Fibroblast of gingiva (primary cell): ENCODE measurements at places on chromosomes 4 and X.

DNA sequence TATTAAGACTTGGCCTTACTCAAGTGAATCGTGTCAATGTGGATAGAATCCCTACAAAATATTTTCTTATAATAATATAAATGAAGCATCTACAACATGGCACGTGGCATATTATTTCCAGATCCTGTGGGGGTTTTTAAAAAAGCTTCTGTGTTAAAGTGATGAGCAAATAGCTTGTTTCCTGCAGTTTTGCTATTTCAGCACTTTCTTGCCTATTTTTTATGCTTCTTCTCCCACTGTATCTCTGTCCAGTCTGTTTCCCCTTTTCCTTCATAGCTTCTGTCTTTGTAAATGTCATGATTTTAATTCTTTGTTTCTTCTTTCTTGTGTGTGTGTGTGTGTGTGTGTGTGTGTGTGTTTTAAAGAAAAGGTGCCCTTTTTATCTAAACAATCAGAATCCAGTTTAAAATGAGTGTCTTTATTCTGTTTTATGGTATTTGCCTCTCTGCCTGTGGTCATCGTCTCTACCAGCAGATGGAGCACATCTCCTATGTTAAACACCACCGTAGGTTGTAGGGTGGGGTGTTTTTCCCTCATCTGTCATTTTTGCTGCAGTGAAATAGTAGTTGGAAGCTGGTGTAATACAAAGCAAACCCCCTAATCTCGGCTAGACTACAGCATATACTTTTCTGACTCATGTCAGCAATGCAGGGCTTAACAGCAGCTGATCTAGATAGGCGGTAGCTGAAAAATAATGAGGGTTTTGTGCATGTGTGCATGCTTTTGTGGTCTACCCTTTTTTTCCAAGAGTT, 33.1 kb downstream of the FTHL17 start:
- peak; percentile 1 for DNase-seq

GRCh38 chrX:41240509-41240908, 93.5 kb upstream of the DDX3X start:
- no peak for DNase-seq

DNA sequence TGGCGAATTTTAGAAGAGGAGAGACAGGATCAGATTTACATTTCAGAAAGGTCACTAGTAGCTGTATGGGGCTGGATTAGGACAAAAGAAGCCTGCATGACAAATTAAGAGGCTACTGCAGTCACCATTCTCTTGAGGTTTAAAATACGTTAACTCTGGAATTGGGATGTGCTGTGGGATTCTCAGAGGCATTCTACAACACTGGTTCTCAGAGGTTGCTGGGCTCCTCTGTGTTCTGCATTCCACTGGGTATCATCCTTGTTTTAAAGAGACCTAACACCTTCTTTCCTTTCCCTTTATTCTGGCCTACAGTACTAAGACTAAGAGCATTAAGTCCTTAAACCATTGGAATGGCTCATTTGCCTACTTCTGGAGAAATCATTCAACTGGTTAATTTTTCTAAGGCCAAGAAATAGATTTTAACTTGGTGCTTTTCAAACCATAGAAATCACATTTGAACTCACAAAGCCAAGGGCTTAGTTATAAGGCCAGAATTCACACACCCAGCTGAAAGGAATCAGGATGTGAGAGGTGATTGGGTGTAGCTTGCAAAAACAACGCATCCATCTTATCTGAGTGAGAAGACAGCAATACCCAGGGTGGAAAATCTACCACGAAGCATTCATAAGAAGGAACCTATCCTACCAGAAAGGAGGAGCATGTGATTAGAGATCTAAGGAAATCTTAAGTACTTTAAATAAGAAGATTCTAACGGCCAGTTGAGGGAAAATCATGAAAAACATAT, 116.6 kb downstream of the SHISA3 start:
- no peak for DNase-seq

GRCh38 chrX:15769300-15769954, 20.9 kb upstream of the ZRSR2 start:
- DNase-seq: peak; percentile 22

DNA sequence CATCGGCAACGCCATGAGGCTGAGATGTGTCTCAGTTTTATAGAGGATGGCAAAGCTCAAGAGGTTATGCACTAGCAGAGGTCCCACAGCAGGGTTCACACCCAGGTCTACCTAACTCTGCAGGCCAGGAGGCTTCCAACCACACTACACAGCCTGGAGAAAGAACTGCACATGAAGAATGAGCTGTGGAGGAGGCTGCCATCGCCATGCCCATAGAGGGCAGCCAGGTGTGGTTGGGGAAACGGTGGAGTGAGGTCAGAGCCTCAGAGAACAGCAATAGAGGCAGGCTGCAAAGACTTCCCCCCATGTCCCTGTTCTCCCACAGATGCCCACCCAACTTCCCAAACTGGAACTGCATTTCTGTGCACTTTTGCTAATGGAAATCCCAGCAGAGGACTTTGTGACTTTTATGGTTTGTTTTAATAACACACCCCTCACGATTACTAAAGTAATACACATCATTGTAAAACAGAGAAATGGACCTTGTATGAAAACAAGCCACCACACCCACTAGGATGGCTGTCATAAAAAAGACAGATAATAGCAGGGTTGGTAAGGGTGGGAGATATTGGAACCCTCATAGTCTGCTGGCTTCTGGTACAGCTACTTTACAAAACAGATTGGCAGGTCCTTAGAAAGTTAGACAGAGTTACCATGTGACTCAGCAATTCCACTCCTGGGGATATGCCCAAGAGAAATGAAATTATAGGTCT, 58.9 kb upstream of the PROM1 start:
- no peak for DNase-seq

GRCh38 chr4:84215217-84215616, 283.9 kb downstream of the NKX6-1 start:
- no peak for DNase-seq

DNA sequence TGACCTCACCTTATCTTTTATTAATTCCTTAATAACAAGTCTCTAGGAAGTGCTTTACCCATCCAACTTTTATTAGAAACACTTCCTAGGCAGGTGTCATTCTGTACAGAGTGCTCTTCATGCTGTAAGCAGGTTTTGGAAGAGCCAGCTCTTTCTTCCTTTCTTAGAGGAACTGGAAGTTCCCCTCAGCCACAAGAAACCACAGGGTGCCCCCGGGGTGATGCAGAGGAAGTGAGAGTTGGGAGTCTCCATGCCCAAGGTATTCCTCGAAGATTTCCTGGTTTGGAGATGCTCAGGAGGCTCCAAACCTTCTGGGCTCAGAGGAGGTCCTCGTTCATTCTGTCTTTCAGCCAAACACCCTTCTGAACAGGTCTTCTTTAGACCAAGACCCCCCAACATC, 83.8 kb downstream of the EGF start:
- DNase-seq: no peak

DNA sequence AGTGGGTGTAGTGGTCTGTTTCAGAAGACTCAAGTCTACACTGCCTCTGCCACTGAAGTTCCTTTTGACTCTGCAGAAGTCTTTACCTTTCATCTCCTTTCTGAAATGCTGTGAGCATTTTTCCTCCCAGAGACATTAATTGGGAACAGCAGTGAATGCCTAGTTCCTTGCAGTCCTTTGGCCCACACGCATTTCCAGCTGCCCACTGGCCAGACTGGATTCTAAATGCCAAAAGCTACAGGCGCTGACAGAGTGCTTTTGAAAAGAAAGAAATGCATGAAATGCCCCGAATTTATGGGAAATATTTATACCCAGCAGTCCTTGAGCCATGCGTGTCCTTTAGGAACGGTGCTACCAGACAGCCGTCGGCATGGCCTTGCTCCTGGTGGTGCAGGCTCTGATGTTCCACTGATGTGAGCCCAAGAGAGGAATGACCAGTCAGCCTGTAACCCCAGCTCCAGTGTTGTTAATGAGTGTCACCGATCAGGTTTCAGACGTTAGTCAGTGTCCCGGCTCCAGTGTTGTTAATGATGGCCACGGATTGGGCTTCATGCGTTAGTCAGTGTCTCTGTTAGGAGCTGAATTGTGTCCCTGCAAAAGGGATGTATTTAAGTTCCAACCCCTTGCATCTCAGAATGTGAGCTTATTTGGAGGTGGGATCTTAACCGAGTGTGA, 132.6 kb downstream of the TBL1X start:
- DNase-seq: peak; percentile 66

DNA sequence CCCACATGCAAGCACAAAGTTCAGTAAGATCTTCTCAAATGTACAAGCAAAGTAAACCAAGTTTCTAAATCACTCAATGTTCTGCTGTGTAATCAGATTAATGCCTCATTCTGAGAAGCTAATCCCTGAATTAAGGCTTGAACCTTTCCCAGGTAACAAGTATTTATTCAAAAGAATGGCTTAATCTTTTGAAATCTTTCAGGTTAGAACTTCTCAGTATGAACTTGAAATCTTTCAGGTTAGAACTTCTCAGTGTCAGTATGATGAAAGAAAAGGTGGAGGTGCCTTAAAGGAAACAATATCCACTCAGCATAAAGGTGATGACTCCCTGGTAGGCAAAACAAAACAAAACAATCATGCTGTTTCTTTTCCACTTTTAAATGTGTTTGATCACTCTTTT, 29.0 kb downstream of the TMPRSS11B start:
- DNase-seq: no peak

DNA sequence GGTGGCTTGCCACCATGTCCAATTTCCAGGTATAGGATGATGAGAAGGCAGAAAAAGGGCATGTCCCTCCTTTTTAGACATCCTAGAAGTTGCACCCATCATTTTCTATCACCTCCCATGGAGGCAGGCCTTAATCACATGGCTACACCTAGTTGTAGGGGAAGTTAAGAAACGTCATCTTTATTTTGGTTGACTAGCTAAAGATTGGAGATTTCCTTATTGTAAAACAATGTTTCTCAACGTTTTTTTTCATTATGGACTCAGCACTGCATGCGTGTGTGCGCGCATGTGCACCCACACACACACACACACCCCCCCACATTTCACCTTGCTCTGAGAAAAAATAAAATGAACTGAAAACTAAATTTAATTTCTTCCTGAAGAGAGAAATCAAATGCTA, 2.0 kb upstream of the CXCL9 start:
- DNase-seq: no peak

DNA sequence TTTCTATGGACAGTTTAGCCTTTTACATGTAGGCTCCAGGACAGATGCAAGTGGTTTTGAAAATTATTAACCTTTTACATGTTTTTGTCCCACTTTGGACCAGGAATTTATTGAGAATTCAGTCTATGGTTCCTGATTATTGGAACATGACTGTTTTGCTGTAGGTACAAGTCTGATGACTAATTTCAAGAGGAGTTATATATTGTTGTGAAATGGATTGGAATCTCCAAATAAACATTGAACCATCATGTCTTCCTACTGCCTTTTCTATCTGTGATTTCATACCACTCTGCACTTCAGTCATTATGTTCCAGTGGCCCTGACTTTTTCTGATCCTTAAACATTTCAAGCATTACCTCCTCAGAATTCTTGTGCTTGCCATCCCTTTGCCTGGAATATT, 35.9 kb downstream of the TBC1D19 start:
- DNase-seq: peak; percentile 44

DNA sequence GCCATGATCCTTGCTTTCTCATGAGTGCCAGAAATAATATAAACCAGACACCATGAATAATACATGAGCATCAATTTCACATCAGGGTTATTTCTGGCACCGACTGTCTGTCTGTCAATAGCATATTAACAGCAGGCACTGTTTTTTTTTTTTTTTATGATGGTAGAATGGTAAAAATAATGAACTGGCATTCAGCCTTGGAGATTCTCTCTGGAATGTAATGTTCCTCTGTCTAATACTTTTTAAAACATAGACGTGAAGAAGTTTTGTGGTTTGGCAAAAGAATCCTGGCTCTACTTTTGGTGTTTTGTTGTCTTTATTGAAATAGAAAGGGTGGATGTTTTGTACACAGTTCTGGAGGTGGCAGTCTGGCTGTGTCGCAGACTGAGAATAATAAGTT, 874.6 kb upstream of the PRKX start:
- no peak for DNase-seq

DNA sequence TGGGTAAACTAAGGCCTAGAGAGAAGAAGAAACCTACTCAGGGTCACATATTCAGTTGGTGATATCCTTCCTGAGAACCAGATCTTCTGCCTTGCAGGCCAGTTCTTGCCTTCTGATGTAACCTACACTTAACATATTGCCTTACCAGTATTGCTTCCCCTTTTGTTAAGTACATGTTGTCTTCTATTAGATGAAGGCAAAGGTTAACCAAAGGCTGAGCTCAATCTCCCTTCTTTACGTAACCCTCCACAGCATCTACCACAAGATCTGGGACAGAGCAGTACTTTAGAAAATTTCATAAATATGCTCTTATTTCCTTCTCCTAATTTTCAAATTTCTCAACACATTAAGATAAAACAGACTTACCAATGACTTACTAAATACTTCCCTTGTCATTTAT, 474.4 kb downstream of the SH2D1A start:
- DNase-seq: no peak

DNA sequence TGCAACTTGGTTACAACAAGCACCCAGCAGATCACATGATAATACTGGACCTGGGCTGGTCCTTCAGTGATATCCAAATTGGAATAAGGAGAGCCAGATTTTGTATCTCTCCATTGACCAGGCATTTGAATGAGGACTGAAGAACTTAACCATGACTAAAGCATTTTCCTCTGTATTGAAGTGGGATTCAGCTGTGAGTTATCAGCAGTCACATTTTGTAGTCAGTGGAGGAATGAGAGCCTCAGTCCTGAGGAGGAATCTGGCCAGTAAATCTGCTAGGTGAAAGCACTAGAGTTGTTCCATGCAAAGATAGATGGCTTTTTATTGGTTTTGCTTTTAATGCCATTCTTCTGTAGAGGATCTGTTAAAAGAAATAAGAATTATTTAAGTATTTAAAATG, 1506.0 kb downstream of the PCDH7 start:
- no peak for DNase-seq

GRCh38 chr4:17189401-17189720, 290.9 kb upstream of the LDB2 start:
- DNase-seq: peak; percentile 74

DNA sequence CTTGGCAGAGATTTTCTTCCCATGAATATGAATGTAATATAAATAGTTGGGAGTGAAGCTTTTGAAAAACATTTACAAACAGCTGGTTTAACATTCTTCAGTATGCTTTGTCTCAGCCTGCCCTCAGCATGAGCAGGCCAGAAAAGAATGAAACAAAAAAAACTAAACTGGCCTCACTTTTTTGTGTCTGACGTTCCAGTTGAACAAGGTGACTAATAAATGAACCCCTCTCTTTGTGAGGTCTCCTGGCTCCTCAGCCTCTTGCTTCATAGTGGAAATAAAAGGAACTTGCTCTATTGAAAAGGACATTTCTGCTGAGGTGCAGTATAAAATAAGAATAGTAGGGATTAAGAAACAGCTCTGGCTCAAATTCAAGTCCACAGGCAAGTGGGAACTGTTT, 9.4 kb downstream of the CHST7 start:
- DNase-seq: peak; percentile 86

- no peak for DNase-seq
Measured at GRCh38 chr4:59597536-59598329, 1602.4 kb upstream of the ADGRL3 start.

DNA sequence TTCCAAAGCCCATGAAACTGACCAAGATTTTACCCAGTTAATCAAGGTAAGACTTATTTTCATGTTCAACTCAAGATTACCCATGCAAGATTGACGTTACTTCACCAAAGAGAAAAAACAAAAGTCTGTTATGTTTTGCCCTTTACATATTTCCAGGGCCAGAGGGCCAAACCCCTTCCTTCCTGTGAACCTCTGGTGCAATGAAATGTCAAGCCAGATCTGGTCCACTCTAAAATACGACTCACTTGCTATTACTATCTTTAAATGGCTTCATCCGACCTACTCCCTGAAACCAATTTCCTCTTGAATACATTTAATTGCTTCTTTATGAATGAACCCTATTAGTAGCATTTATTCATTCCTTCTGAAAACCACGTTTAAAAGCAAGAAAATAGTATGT, 33.0 kb downstream of the TSPAN5 start:
- DNase-seq: no peak
